NCI-H2171 (cell line): ENCODE measurements at places on chromosomes 12 and 14.
A peak's percentile ranks its signal among the peaks of the same experiment; 100 is the strongest.

- DNase-seq: no peak
Measured at GRCh38 chr12:52708010-52708409, 4.7 kb upstream of the KRT77 start.

DNA sequence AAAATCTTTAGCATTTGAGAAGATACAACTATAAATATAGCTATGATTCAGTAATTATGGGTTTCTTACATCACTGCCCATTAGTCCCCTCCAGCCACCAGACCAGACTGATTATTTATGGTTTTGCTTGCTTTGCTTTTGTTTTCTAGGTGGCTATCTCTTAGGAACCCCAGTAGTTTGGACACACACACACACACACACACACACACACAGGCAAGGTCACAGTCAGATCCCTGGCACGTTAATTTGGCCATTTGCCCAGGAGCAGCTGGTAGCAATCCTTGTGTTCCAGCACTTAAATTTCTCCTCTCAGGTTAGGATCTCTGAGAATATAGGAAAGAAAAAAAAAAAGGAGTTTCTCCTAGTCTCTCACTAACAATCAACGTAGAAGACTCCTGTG, 90.2 kb upstream of the RESF1 start:
- DNase-seq: peak; percentile 68

DNA sequence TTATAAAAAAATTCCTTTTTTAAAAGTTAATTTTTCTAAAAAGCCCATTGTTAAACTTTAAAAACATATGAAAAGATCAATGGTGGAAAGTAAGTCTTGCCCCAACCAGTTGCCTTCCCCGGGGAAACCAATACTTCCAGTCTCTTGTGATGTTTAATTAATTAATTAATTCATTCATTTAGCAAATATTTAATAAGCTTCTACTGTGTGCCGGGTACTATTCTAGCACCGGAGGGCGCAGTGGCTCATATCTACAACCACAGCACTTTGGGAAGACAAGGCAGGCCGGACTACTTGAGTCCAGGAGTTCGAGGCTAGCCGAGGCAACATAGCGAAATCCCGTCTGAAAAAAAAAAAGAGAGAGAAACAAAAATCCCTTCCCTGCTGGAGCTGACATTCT, 87.4 kb downstream of the HECTD4 start:
- DNase-seq: no peak

DNA sequence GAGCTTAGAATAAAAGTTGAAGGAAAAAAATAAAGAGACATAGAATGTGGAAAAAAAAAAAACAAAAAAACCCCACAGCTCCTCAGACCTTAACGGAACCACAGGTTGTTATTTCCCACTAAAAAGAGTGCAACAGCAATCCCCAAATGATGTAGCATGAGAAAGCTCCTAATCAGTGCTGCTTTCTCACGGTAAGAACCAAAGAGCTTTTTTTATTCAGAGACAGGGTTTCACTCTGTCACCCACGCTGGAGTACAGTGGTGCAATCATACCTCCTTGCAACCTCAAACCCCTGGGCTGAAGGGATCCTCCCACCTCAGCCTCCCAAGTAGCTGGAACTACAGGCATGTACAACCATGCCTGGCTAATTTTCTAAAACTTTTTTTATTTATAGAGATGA, 13.3 kb downstream of the NDUFA12 start:
- no peak for DNase-seq

DNA sequence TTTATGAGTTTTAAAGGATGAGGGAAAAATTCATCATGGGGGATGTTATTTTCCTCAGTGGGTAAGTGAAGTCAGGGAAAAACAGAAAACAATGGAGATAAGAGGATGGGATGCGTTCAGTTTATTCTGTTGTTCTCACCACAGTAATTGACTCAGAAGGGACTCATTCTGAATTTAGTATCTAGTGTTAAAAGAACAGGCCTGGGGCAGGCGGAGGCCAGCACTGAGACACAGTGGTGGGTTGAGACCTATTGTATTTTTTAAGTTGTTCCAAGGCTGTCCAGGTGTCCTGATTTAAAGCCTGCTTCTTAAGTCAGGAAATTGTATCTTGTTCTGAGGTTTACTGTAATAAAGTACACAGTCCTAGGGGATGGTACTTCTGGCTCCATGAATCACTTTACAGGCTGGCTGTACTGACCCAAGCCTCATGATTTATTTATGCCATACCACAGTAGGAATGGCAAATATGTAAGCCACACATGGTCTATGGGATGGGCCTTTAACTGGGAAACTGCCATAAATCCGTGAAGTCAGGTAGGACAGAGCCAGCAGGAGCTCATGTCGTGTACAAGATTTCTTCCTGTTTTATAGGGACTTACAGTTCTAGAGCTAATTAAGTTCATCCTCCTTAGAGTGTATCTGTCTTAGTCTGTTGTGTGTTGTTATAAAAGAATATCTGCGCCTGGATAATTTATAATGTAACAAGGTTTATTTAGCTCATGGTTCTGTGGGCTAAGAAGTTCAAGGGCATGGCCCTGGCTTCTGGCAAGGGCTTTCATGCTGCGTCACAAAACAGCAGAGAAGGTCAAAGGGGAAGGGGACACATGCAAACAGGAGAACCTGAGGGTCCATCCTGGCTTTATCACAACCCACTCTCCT, 244.1 kb downstream of the FBXL14 start:
- no peak for DNase-seq

GRCh38 chr12:101074940-101075680, 134.9 kb downstream of the SLC5A8 start:
- no peak for DNase-seq

DNA sequence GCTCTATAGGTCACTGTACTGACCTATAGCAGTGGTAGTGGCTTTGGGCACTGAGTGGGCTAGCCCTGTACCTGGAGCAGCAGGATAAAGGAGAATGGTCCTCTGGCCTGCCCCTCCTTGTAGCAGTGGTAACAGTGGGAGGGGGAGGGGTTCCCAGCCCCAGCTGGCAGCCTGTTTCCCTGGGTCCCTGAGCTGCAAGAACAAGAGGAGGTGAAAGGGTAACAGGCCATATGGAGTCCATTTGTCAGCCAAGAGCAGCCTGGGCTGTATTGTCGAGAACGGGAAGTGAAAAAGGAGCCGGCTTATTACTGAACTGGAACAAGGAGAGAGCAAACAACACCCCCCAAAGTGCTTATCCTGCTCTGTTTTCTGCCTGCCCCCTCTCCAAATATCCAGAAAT, 73.8 kb upstream of the SRSF5 start:
- DNase-seq: peak; percentile 90

DNA sequence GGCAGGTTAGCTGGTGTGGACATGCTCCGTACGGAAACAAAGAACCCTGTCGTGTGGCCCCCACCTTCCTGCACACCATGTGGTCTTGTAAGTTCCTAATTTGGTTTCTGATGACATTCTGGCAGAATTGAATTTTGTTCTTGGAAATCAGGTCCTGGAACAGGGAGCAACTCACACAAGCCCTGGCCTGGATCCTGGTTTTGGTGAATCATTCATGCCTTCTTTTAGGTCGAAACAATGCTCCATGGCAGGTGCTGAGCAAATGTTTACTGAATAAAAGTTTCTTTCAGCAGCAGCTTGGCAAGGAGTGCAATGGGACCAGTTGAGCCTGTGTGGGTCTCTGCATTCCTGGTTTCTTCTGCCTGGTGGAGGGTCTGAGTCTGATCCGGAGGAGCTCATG, 978.4 kb downstream of the BCL11B start:
- DNase-seq: no peak

DNA sequence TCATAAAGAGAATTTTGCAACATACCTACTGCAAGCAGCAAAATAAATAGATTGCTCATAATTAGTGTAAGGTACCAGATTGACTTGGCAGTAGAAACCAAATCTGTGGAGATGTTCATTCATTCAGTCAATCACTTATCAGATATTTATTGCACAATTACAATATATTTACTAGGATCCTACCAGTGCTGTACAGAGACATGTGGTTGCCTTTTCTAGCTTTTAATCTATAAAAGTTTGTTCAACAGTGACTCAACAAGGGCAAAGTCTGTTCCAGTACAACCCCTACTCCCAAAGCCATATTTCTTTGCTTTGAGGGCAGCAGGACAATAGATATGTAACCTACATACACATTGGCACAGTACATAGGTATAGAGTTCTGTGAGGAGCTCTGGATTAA, 27.3 kb downstream of the ABCD2 start:
- DNase-seq: no peak

DNA sequence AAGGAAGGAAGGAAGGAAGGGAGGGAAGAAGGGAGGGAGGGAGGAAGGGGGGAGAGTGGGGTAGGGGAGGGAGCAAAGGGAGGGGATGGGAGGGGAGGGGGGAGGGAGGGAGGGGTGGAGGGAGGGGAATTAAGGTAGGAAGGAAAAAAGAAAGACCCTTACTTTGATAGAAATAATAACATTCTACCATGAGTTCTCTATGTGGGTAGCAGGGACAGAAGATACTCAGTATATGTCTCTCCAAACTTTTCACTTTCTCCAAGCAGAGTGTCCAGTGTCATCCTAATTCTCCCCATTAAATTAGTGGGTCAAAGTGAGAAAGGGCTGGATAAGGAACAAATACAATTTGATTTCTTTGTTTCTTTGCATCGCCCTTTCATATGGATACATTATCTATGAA, 553.4 kb upstream of the USP15 start:
- DNase-seq: no peak

DNA sequence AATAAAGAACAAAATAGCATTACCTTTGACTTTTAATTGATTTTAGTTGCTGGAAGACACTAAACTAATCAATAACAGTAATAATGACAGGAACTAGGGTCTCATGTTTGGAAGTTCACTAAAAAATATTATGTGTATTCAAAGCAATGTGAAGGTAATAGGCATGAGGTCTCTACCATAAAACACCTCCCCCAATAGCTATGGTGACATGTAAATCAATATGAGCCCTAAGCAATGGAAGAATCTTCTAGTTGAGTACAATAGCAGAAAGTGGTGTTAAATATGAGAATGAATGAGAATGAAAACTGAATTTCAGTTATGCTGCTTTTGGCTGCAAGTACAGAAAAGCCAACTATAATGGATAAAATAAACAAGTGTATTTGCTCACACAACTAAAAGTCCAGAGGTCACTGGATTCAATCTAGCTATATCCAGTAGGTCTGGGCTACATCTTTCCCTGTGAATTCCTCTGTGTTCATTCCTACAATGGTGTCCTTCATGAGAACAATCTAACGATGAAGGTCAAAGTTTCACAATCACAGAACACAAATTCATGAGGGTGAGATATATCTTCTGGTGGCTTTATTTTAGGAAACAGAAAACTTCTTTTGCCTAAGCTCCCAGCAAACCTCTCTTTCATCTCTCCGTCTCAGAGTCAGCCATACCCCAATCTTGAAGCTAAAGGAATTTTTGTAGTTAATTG, 728.0 kb downstream of the FSCB start:
- no peak for DNase-seq

- no peak for DNase-seq
Measured at GRCh38 chr12:112838731-112839130, 47.2 kb downstream of the RPH3A start.

DNA sequence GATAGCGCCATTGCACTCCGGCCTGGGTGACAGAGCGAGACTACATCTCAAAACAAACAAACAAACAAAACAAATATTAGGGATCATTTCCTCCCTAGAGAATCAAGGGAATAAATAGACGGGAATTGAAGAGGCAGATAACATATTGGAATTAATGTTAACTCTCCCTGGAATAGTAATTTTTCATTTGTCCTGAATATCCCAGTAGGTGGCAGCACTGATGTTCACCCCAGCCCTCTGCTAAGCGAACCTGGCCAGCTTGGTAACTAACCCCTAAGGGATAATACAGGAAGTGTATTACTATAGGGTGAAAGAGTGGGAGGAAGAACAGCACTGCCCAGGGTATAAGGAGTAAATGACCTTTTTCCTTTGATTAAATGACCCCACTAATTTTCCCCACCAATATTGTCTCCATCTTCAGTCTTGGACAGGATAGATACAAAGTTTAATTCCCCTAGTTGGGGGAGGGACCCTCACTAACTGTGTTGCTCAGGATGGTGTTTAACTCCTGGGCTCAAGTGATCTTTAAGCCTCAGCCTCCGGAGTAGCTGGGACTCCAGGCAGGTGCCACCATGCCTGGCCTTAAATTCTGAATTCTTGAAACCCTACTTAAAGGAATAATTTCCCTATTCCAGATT, 40.5 kb downstream of the SLC2A14 start:
- peak; percentile 76 for DNase-seq

GRCh38 chr12:92539976-92540781, 162.6 kb upstream of the PLEKHG7 start:
- DNase-seq: peak; percentile 78

- DNase-seq: no peak
Measured at GRCh38 chr12:94831081-94831751, 172.3 kb downstream of the NDUFA12 start.

- DNase-seq: no peak
Measured at GRCh38 chr12:46269429-46270241, 792 bp upstream of the SLC38A1 start.

- DNase-seq: no peak
Measured at GRCh38 chr12:48197549-48197970, 5.5 kb downstream of the OR10AD1 start.

DNA sequence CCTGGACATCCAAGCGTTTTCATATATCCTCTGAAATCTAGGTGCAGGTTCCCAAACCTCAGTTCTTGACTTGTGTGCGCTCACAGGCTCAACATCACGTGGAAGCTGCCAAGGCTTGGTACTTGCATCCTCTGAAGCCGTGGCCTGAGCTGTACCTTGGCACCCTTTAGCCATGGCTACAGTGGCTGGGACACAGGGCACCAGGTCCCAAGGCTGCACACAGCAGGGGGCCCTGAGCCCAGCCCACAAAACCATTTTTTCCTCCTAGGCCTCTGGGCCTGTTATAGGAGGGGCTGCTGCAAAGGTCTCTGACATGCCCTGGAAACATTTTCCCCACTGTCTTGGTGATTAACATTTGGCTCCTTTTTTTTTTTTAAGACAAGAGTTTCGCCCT, 11.6 kb upstream of the FAM177A1 start:
- no peak for DNase-seq

- no peak for DNase-seq
Measured at GRCh38 chr12:110694330-110694901, 5.5 kb upstream of the HVCN1 start.

DNA sequence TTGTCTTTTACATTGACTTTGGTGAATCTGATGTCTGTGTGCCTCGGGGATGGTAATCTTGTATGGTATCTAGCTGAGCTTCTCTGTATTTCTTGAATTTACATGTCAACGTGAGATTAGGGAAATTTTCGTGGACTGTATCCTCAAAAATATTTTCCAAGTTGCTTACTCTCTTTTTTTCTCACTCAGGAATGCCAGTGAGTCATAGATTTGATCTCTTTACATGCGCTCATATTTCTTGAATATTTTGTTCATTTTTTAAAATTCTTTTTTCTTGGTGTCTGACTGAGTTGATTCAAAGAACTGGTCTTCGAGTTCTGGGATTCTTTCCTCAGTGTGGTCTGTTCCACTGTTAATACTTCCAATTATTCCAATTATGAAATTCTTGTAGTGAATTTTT, 207.7 kb downstream of the RAD51B start:
- no peak for DNase-seq

DNA sequence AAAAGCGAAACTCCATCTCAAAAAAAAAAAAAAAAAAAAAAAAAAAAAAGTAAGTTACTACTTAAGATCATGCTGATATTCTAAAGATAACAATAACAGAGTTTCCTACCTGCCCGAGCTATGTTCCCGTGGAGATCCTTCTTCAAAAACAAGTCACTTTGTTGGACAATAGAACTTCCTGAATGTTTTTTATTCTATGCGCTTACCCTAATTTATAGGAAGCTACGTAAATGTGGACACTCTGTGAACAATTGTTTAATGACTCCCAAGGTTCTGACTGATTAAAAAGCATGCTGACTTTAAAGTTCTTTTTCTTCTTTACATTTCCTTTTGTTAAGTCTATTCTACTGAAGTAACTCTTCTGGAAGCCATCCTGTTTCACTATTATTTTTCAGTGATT, 52.5 kb downstream of the FGD4 start:
- no peak for DNase-seq

- peak; percentile 42 for DNase-seq
Measured at GRCh38 chr12:95216711-95217376, 423 bp downstream of the FGD6 start.
